ENCODE measurements at places on chromosomes 12 and 14. TPM values are rescaled to one million over a fixed set of nuclear protein-coding genes. Genes with fewer than 3 reads are reported as not detected.

Gene KRT7
- total RNA-seq: 7.0 TPM

Gene KERA
- not detected for total RNA-seq

DNA sequence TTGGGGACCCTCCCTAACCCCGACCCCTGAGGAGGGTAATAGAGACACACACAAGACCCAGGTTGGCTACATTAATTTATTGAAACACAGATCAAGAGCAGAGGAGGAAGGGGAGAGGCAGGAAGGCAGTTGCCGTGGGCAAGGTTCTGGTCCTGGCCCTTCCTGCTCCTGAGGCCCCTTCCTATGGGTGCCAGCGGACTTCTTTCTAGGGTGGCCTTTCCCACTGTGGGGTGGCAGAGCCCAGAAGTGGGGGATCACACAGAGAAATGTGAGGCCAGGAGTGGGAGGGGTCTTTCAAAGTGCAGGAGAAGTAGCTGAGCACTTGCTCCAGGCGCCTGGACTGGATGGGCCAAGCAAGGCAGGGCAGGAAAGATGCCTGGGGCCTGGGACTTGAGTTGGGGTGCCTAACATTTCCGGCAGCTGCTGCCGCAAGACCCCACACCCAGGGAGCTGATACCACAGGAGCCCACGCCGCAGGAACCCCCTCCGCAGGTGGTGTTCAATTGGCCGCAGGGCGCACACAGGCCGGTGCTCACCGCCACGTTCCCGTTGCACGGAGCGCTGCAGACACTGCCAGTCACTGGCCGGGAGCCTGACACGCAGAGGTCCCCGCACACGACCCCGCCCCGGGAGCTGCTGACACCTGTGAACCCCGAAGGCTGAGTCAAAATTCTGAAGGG is 5.3 kb downstream of the KRT81 start:
- DNase-seq: no peak

- no peak for DNase-seq
Observed at GRCh38 chr12:20368114-20368650, at the start of gene PDE3A. TSS of gene PDE3A (plus strand) at chr12:20368537. CDS start at chr12:20369285, 748 bp downstream.

- no peak for DNase-seq
Observed at GRCh38 chr12:13386323-13387039, 190.0 kb downstream of the EMP1 start.

DNA sequence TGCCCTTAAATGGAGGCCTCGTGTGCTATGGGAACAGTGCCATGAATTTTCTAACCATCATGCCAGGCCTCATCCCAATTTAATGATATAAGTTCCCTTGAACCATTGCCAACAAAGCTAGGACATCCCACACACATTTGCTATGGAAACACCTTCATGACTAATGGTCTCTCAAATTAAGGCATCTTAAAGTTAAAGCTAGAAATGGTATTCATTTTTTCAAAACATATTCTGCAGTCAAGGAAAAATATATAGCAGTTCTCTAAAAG is 117.3 kb downstream of the BTG1 start:
- DNase-seq: peak; percentile 31

DNA sequence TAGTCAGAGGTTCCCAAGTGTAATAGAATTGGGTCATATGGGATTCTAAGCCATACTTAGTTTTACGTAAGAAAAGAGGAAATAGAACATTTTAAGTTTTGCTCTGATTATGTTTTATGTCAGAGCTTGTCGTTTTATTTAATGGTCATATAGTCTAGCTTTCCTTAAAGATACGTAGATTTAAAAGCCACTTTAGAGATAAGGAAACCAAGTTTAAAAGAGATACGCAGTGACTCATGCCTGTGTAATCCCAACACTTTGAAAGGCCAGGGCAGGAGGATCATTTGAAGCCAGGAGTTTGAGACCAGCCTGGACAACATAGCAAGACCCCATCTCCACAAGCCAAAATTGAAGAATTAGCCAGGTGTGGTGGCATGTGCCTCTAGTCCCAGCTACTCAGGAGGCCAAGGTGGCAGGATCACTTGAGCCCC is 19.5 kb downstream of the MAPK1IP1L start:
- DNase-seq: no peak

GRCh38 chr12:127165567-127166392 is 1101.2 kb upstream of the TMEM132C start:
- peak; percentile 49 for DNase-seq
